ENCODE measurements at places on chromosomes 7 and 10.

- DNase-seq, result no peak
Observed at GRCh38 chr10:26095781-26096180, 120.8 kb upstream of the GAD2 start.

DNA sequence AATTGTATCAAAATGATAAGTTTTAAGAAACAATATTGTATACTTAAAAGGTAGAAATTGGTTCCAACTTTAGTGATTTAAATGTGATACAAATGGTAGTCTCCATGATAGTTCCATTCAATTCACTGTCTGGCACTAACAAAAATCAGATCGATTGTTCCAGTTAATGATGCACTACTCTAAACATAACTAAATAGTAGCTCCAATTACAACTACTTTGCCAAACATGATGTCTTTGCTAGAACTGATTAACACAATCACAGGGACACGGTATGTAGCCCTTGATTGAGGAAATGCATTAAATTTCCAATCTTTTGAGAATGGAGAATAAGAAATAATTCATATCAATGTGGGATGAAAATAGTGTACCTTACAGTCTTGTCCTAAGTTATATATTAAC is 962.4 kb upstream of the GHITM start:
- DNase-seq, result no peak

DNA sequence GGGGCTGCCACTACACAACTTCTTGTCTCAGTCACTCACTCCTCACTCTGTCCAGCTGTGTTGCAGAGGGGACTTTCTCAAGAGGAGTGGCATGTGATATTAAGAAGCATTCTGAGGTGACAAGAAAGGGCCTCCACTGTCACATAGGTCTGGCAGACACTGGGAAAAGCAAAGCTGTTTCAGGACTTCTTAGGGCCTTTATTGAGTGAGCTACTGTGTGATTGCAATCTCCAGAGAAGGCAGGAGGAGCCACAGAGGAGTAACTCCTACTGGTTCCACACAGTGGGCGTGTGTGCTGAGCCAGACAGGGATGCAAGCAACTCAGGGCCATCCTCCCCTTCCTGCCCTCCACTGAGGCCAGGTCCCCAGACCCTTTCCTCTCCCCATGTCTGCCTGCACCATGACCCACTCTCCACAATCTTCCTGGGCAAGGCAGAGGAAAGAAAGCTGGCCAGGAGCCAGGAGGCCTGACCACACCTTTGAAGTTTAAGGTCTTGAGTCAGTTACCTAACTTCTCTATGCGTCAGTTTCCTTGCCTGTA is 262.0 kb upstream of the ZMIZ1 start:
- no peak for DNase-seq

DNA sequence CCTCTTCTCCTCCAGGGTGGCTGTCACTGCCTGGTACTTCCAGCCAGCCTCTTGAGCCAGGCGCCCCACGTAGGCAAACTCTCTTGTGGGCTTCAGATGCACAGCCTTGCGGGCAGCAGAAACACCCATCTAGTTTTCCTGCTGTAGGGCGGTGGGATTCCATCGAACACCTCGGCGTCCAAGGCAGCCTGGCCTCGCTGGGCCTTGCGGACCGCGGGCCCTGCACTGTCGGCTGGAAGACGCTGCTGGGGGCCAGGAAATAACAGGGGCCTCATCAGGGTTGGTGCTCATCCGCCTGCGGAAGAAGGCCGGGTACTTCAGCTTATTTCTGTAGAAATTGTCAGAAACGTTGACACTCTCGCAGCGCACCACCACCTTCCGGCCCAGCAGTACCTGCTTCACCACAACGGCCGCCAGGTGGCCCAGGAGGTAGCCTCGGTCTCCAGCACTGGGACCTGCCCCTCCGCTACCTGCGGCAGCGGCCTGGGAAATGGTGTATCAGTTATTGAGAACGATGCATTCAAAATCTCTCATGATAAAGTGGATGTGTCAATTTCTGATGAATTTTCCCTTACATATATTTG is 61.1 kb downstream of the WDFY4 start:
- DNase-seq, result no peak

- DNase-seq, result no peak
Observed at GRCh38 chr10:63825111-63825510, 303.9 kb downstream of the REEP3 start.

GRCh38 chr7:155206318-155207020 is 91.2 kb upstream of the INSIG1 start:
- DNase-seq, result peak; percentile 68

- DNase-seq, result peak; percentile 23
Observed at GRCh38 chr7:50663396-50664102, 98.3 kb upstream of the DDC start.

- no peak for DNase-seq
Observed at GRCh38 chr7:69864822-69865221, 266.5 kb downstream of the AUTS2 start.

DNA sequence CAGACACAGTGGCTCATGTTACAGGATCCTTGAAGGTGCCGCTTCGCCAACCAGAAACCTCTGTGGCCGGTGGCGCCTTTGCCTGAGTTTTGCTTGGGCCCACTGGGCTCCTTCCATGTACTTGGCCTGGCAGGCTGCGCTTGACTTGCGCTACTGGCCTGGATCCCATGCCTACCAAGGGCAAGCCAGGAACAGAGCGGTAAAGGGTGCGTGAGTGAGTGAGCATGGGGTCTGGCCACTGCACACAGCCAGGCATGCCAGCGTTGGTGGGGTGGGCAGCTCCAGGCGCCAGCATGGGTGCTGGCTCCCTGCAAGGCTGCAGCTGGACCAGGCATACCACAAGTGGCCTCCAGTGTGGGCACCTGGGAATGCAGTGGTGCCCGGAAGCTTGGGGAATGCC is 16.3 kb upstream of the TSPAN15 start:
- DNase-seq, result no peak

- DNase-seq, result no peak
Observed at GRCh38 chr7:83015916-83016315, 146.8 kb downstream of the PCLO start.

GRCh38 chr7:6416516-6417145 is 31.1 kb downstream of the DAGLB start:
- DNase-seq, result no peak

DNA sequence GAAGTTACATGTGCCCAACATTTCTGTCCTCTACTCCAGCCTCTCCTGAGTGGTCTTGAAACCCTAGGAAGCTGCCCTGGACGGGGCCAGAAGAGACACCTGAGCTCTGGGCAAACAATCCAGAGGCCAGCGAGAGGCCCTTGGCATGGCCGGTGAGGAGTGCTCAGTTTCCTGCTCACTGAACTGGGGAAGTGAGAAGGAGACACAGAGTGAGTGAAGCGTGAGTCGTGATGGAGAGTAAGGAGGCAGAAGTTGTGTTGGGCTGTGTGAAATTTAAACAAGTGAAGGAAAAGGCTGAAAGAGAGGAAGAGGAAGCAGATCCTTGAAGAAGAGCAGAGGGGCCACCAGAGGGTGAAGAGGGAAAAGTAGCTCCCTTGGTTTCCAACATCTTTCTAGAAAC is 73.2 kb downstream of the WNT2 start:
- no peak for DNase-seq

DNA sequence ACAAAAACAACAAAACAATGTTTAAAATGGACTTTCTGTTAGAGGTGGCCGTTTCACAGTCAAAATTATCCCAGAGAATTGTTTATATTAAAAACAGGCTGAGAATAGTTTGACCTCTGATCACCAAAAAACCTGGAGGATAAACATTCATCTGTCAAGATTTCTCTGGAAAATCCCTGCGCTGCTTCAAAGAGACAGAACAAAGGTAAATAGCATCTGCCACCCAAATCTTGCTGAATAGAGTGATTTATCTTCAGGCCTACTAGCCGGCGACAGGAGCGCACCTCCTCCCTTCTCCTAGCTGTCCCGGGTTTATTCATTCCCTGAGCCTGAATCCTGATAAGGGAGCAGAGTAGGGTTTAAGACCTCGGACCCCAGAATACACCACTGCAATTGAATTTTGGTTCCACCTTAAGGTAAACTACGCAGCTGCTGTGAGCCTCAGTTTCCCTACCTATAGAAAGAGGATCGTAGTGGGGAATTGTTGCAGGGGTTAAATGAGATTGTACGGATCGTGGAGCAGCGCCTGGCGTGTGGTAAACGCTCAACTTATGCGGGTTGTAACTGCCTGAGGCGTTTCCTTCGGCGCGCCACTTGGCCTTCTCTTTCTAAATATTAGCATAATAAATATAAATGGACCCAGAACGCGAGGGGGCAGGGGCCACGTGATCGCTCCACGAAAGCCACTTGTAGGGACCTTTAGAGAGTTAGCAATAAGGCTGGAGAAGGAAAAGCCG is 498 bp upstream of the ST7 start:
- DNase-seq, result peak; percentile 60

DNA sequence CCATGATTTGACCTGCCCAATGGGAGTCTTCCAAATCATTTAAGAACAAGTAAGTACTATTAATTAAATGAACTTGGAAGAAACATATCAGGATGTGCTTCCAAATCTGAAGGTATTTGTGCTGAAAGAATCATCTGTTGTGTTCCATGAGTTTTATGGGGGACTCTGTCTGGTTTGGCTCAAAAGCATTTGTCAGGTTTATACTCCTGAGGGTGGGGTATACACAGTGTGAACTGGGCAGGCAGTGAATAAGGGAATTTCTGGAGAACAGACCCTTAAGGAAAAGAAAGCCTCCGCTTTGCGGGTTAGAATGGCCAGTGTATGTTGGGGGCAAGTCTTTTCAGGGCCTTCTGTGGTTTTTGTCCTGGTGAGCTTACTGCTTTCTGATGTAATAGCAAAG is 29.9 kb downstream of the TCF7L2 start:
- DNase-seq, result no peak

DNA sequence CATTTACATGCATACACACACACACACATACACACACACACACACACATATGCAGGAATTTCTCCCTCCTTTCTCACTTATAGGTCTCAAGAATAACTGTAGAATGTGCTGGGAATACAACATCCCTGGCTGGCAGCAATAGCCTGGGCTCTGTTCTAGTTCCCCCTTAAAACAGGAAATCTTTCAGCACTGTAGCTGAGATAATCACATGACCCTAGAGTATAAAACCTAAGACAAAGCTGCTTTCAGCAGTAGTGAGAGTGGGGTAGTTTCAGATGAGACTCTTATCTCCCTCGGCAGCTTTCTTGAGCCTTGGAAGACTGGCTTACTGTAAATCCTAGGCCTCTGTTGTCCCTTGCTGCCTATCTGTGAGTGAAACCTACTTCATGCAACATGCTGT is 137.4 kb upstream of the AKR1E2 start:
- peak; percentile 8 for DNase-seq

DNA sequence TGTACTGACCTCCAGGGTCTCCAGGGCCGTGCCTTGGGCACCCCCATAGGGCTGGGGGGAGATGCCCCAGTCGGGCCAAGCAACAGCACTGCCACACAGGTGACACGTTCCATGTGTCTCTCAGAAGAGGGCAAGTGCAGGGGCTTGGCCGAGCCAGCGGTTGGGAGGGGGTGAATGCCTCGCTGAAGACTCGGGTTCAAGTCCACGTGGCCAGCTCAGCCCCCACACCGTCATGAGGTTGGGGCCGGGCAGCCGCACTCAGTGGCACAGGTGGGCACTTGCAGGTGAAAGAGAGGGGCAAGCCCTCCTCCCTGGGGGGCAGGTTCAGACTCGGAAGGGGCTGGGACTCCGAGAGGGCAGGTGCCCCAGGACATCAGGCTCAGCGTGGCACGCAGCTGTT is 153.8 kb downstream of the MAD1L1 start:
- DNase-seq, result peak; percentile 34

GRCh38 chr10:36026656-36027390 is 384.7 kb upstream of the FZD8 start:
- no peak for DNase-seq

DNA sequence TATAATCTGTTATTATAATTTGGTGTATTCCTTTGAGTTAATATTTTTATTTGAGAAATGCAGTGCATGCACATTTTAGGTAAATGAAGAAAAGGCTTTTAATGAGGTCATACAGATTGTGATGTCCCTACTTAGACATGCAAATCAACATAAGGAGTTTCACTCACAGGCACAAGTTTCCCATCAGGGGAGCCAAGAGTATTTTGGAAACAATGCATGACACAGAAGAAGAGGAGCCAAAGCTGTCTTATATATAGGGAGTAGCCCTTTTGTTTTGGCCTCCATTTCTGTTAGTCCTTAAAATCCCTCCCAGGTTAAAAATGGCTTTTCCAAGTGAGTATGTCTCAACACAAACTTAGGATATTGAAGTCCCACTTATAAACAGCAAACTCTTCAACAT is 703.4 kb upstream of the ANKRD30A start:
- DNase-seq, result no peak

- peak; percentile 70 for DNase-seq
Observed at GRCh38 chr7:30412782-30413504, 65.6 kb downstream of the NOD1 start.

- peak; percentile 14 for DNase-seq
Observed at GRCh38 chr7:39952374-39952773, 2.3 kb downstream of the CDK13 start.

- DNase-seq, result no peak
Observed at GRCh38 chr7:155402941-155403340, 55.0 kb upstream of the EN2 start.

DNA sequence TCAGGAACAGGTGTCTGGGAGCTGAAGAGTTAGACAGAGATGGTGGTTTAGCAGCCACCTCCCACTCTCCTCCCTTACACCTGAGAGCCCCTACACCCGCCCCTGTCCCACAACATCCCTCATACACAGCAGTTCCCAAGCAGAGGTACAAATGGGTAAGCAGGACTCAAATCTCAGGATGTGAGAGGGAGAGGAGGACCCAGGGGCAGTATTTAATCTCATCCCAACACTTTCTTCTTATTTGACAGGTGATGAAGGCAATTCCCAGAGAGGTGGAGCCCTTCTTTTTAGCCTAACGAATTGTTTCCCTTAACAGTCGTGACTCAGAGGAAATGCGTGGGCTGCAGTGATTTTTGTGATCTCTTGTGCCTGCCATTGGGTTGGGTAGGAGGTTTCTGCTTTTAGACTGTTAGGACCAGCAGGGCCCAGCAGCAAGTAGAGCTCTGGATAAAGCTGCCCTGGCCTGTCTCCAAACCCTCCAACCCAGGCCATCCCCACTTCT is 191.3 kb downstream of the HECW1 start:
- no peak for DNase-seq

DNA sequence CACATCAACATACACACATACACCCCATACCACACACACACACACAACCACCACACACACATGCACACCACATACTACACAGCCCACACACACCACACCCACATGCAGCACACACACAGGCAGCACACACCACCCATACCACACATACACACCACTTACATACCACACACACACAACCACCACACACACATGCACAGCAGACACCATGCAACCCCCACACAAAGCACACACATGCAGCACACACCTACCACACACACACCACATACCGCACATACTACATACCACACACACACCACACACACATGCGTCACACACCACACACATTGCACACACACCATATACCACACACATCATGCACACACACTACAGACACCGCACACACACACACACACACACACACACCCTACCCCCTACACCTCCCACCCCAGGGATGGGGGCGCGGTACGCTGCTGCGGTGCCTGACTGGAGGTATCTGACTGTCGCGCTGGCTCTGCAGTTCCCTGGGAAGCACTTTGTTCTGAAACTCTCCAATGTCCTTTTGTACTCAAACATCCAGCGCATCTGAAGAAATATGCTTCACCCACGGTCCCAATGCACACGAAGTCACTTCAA is 5.4 kb upstream of the TRPV6 start:
- DNase-seq, result no peak

Data from NCI-H82 (cell line).